Activated CD8-positive, alpha-beta memory T cell treated with anti-CD3 and anti-CD28 coated beads for 48 hours (primary cell): ENCODE measurements at places on chromosomes 3 and 15.

DNA sequence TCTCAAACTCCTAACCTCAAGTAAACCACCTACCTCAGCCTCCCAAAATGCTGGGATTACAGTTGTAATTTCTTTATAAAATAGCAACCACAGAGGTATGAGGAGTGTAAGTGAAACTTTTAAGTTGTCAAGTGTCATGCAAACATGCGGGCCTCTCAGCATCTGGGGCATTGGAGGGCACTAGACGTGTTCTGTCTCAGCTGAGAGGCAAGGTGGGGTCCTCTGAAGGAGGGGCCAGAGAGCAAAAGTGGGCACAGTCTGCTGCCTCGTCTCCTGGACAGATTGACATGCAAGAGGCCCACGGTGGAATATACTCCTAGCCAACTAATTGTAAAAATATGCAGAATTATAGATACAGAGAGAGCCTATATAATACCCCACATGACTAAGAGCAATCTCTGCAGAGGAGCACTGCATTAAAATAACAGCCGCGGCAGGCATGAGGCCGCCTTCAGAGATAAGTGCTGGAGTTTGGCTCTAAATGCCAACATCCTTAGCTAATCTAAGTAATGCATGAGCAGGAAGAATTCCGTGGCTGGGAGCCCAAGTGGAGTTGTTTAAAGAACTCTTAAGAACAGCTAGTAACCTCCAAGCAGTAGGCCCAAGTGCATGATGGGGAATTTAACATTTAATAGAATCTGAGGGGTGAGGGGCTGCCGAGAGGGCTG lies 87.8 kb upstream of the RNU6-1 start:
- DNase-seq = no peak

DNA sequence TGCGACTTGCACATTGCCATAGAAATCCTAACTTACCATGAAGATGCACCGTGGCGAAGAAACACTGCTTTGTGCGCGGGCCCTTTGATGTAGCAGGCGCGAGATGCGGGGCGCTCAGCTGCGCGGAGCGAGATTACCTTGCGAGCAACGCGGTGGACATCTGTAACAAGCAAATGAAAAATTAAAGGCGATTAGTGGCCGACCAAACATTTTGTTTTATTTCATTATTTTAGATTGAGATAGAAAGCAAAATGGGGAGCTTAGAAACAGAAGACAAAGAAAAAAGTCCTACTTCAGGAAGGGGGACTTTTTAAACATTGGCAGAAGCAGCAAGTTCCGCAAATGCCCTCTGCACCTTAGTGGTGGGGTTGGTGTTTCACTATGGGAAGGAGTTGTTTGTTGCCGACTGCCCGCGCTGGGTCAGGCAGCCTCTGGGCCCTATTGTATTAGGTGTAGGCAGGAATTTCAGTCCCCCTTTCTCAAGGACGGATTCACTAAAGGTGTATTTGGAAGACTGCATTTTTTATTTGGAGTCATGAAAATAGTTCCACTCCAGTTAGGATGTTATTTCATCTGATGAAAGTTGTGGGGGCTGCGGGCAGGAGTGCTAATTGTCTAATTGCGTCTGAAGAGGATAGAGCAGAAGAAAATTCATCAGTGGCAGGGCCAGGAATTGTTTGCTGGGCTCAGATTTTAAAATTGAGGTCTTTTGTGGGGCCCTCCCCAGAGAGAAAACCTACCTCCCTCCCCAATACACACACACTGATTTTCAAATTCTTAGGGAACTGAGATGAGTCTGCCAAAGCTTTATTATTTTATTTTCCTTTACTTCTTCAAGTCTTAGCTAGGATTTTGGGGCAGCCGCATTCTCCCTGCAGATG lies 17.4 kb downstream of the ZIC4 start:
- no peak for DNase-seq

GRCh38 chr3:182794455-182795388 lies 1.4 kb downstream of the ATP11B start:
- no peak for DNase-seq

DNA sequence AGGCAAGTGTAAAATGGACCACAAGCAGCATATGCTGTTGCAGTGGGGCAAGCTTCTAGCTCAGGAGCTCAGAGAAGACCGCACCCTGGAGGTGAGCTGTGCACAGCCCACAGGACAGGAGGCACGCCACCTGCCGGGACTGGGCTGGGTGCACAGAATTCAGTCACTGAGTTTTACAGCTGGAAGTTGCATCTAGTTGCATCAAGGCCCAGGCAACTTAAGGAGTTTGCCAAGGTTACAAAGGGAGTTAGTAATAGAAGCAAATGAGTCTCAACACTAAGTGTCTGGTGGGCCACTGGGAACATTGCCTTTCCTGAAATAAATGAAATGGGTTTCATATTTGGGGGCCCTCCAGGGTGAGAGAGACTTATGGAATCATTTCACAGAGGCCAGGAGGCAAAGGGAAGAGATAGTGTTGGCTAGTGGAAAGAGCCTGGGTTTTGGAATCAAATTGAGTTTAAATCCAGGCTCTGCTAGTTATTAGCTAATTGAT lies 36.0 kb upstream of the TIMP4 start:
- DNase-seq = no peak
